ENCODE measurements at places on chromosomes 5 and 9. TPM values are rescaled to one million over a fixed set of nuclear protein-coding genes. Genes with fewer than 3 reads are reported as not detected.

Gene TMC1
- total RNA-seq: 1.9 TPM

GRCh38 chr5:95068289-95068910, 216.5 kb downstream of the MCTP1 start:
- no peak for DNase-seq

- no peak for DNase-seq
Measured at GRCh38 chr5:56557198-56557597, 258.2 kb upstream of the MAP3K1 start.

DNA sequence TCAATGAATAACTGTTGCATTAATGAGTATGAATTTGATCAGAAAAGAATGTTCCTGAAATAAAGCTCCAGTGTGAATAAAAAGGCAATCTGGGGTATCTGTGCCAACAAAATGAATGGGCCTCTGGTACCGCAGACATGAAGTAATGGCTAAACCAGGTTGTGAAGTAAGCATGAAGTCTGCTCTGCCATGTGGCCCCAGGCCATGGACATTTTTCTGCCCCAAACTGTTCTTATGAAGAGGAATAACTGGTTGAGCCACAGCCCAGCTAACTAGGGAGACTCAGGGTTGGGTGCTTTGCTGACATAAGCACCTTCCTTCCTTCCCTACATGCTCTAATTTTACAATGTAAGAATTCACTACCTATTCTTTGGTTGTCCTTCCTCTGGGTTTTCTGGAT, 147.4 kb upstream of the LRRTM2 start:
- no peak for DNase-seq

- DNase-seq: no peak
Measured at GRCh38 chr5:67267512-67268216, 71.1 kb upstream of the CD180 start.

Measured in urinary bladder (tissue), 4 donors.